T-helper 9 cell (primary cell): ENCODE measurements at places on chromosomes 4 and X.

GRCh38 chrX:41303013-41303412 is 30.9 kb upstream of the DDX3X start:
- no peak for DNase-seq

DNA sequence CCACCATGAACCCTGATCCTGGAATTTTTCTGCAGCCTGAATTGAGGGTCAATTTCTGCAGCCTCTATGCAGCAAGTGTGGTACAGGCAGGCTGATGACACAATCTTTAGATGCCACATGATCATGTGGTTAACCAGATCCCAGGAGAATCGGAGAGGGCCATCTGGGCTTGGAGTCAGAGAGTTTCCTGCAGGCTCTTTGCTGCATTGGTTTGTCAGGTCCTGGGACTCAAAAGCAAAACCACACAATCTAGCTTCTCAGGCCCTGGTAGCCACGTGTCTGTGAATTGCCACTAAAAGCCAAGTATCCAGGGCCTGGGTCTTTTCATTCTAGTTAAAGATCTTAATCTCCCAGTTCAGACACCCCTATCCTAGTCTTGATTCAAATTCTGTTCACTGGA is 464.5 kb downstream of the BCOR start:
- DNase-seq, result no peak

DNA sequence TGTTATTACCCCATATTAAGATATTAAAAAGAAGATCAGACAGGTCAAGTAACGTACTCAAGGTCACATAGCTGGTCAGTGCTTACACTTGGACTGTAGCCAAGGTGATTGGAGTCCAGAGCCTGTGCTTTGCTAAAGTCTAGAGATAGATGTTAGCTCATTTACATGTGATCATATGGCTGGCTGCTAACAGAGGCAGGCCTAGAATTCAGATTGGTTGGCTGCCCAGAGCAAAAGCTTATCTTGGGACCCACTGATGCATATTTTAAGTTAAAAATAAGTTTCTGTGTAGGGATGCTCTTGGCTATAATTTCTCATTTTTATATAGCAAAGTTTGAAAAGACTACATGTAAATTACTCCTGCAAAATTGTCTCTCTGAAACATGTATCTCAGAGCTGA is 18.1 kb upstream of the EXOC1L start:
- DNase-seq, result no peak

GRCh38 chrX:21952624-21953023 is 12.1 kb downstream of the SMS start:
- no peak for DNase-seq

- no peak for DNase-seq
These were observed 353.3 kb upstream of the GNPDA2 start for GRCh38 chr4:45079616-45080015.

GRCh38 chrX:39163581-39164126 is 362.4 kb downstream of the MID1IP1 start:
- DNase-seq, result no peak

GRCh38 chr4:179472164-179472563 is 2029.9 kb upstream of the AGA start:
- DNase-seq, result no peak

DNA sequence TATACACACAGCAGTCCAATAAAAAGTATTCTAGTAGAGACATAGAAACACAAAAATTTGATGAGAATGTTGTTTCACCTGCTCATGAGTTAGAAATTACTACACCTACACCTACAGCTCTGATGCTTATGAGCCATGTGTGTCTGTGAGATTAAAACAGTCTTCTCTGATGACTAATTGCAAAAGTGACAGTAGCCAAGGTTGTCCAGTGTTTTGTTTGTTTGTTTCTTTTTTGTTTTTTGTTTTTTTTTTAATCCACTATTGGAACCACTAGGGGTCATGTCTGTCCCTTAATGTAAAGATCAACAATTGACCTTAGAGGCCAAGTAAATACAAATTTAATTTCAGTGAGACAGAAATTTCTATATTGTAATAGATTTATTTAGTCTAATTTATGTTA is 423.1 kb downstream of the TEX13C start:
- no peak for DNase-seq

- no peak for DNase-seq
These were observed 251.0 kb upstream of the GPC4 start for GRCh38 chrX:133666256-133666655.

DNA sequence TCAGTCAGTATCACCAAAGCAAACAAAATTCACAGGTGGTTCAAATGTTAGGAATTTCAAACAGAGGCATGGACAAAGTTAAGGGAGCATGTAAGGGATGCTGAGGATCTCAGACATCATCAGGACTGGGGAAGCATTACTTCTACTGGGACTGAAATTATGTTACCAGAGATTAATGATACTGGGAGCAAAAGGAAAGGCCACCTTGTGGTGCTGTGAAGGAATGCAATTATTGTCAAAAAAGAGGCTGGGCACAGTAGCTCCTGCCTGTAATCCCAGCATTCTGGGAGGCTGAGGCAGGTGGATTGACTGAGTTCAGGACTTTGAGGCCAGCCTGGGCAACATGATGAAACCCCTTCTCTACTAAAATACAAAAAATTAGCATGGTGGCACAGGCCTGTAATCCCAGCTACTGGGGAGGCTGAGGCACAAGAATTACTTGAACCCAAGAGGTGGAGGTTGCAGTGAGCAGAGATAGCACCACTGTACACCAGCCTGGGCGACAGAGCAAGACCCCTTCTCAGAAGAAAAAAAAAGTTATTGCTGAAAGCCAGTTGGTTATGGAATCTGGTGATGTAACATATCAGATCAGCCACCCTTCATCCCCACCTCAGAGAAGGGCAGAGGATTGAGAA is 954.3 kb downstream of the PCDH7 start:
- DNase-seq, result no peak

DNA sequence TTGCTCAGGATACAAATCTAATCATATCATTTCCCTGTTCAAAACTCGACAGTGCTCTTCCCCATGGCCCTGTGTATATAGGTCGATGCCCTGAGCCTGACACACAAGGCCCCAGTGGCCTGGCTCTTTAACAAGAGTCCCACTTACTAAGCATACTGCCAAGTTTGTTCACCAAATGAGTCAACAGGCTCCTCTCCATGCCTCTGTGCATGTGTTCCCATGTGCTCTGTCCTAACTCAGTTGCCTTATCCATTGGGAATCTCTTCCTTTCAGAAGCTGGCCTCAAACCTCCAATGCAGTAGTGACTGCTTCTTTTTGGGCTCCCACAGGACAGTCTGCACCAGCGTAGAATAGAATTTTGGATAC is 18.9 kb upstream of the CXCR3 start:
- DNase-seq, result no peak

- no peak for DNase-seq
These were observed 125.0 kb upstream of the MSX1 start for GRCh38 chr4:4734425-4734824.

DNA sequence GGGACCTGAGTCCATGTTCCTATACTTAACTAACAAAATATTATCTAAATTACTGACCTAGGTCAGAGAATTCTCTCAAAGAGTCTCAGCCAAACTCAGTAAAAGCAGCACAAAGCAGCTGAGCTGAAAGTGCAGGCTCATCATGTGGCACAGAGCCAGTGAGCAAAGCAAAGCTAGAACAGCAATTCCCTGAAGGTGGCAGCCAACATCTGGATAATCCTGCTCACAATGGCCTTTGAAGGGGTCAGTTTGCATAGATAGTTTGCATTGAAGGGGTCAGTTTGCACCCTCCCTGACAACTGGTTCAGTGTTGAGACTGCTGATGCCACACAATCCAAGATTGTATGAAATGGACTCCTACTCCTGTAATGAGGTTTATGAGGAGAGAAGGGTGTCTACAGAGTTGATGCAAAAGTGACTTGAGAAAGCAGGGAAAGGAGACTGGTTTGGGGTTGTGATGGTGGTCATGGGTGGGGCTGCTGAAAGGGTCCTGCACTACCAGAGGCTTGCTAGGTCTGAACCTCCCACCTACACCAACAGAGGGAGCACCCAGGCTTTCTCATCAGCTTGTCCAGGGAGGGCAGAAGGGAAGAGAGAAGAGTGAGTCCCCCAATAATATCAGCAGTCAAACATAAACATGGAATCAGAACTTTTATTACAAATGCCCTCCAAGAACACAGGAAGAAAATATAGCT is 39.7 kb downstream of the TRIM61 start:
- no peak for DNase-seq

DNA sequence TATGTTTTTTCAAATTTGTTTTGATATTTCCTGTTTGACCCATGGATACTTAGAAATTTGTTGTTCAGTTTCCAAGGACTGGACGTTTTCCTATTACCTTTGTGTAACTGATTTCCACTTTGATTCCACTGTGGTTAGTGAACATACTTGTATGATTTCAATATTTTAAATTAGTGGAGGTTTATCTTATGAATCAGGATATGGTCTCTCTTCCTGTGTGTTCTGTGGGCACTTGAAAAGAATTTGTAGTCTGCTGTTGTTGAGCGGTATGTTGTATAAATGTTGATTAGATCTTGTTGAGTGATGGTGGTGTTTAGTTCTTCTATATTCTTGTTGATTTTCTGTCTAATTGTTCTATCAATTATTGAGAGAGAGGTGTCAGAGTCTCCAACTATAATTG is 21.2 kb upstream of the LAMTOR3 start:
- no peak for DNase-seq

GRCh38 chr4:11765849-11766453 is 337.3 kb upstream of the HS3ST1 start:
- no peak for DNase-seq
